ENCODE measurements at places on chromosomes 1 and 21.

GRCh38 chr21:17903029-17903806 lies 84.1 kb upstream of the C21orf91 start:
- no peak for DNase-seq

- DNase-seq, result no peak
Observed at GRCh38 chr21:27265949-27266348, 299.1 kb upstream of the ADAMTS5 start.

DNA sequence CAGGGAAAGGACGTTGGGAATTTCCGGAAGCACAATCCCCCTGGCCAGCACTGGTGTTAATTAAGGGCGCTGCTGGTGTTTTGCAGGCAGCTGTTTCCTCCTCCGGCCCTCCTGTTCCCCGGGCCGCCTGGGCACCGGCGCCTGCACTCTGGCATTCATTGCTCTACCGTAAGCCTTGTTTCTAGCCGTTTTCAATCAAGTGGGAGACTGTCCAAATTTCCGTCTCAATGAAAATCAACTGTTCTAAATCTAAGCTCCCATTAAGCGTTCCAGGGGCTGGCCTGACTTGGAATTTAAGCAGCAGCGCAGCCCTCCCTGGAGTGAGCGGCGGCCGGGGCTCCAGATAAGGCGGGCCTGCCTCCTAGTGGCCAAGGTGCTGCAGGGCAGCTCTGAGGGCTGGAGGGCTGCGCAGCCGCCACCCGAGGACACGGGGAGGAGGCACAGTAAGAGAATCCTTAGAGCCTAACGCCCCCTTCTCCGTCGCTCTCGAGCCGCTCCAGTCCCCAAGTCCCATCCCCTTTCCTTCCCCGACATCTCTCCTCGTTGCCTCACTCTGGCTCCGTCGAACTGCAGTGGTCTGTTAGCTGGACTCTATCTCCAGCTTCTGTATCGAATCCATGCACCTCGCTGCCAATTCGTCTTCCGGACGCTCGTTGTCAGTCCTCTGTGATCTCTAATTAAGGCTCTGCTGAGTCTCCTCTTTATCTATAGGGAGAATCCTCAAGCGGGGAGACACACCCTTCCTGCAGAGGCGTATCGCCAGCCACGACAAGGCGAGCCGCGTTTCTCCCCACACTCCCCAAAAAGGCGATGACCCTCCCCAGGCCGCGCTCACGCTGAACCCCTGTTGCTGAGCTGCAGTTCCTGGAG lies 57.8 kb upstream of the LRRC8D start:
- DNase-seq, result peak; percentile 85

GRCh38 chr1:226938903-226939437 lies 1.1 kb upstream of the COQ8A start:
- DNase-seq, result no peak

DNA sequence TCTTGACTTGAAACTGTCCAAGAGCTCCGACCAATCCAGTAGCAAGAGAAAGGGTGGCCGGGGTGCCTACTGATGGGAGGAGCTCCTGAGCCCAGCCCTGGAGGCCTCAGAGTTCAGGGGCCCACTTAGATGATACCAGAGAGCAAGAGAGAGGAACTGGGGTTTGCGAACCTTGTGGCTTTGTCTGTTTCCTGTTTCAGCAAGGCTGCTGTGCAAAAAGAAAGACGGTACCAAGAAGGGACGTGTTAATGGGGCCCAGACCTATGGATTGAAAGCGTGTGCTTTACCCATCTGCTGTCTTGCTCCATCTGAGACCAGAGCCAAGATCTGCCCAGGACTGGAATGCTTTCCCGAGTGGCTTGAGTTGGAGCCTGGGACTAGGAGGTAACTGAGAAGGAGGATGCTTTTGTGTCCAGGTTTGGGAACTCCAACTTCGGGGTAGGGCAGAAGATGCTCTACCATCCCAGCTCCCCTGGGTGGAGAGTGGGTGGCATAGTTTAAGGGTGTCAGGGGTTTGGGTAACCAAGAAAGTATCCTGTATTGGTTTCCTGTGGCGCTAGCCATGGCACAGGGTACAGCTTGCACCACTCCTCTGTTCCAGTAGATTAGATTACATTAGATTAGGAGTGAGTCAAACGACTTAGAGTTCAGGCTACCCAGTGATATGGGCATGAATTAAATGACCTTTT lies at the start of gene TRAF3IP3:
TSS of gene TRAF3IP3 (plus strand) at position 128 of the 689 bp plus-strand sequence. CDS start 3,987 bp downstream, outside the sequence.
- DNase-seq, result peak; percentile 58

GRCh38 chr1:84426376-84426775 lies 28.1 kb downstream of the DNASE2B start:
- no peak for DNase-seq

GRCh38 chr1:8004803-8005573 lies 21.1 kb downstream of the ERRFI1 start:
- no peak for DNase-seq

GRCh38 chr1:38095454-38095931 lies 48.9 kb upstream of the POU3F1 start:
- DNase-seq, result no peak
